Stomach (tissue), 19 donors: ENCODE measurements at places on chromosomes 16 and 17. TPM values are rescaled to one million over a fixed set of nuclear protein-coding genes. Genes with fewer than 3 reads are reported as not detected.

DNA sequence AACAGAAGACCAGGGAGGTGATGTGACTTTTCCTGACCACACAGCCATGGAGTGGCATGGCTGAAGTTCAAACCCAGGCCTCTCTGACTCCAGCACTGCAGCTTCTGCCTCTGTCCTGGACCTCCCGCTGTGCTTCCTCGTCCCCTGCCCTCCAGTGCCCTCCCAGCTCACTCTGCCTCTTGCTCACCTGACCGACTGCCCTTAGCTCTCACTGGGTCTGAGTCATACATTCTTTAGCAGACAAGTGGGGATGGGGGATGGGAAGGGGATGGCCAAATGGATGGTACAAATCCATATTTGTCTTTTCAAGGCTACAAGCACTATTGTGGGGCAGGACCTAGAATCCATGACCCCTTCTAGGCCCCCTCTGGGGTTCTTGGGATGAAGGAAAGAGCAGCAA is 33.0 kb downstream of the PITPNM3 start:
- DNase-seq, result no peak

Gene SLC5A2
- total RNA-seq, result not detected

DNA sequence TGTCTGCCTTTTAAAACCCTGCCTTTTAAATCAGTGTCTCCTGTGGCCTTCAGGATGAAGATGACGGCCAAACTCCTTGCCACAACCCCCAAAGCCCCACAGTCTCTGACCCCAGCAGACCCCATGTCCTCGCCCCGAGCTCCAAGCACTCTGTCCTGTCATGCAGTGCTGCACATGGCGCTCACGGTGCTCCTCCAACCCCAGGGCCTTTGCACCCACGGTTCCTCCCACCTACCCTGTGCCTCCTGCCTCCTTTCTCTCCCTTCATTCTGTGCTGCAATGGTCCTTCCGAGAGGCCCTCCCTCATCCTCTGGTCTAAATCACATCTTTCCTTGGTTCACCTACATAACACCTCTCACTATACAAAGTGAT is 235.3 kb downstream of the KATNIP start:
- no peak for DNase-seq

DNA sequence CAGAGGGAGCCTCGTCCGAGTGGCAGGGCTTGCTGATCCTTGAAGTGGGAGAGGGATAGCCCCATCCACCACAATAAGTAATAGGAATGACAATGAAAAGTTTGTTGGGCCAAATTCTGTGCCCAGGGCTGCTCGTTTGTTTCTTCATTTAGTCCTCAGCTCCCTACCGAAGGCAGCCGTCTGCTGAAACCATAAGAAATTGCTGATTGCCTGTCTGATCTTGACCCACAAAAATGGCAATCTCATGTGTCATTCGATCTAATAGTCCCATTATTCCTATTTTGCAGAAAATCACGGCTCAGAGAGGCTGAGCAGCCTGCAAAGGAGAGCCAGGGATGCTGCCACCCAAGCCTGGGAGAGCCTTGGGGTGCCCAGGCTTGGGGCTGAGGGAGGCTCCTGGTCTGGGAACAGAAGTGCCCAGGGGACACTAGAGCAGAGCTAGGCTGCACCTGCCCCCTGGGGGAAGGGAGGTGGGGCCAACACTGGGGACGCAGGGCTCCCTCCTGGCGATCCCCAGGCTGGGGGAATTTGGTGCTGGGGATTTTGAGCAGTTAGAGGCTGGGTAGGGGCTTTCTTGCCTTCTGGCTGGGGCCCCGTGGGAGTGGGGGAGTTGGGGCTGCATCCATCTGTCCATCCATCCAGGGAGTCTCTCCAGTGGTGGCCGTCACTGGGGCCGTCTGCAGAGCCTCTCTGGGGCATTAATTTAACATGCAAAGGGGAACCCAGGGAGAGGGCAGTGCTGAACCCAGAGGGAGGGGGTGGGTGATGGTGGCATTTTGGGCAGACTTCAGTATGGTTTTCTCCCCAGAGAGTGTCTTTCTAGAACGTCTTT is 53.5 kb downstream of the SOCS1 start:
- no peak for DNase-seq

- DNase-seq, result peak; percentile 68
Observed at GRCh38 chr17:67995570-67996263, 552 bp downstream of the C17orf58 start.

GRCh38 chr17:66782851-66783250 is 52.1 kb upstream of the CACNG5 start:
- DNase-seq, result no peak

- no peak for DNase-seq
Observed at GRCh38 chr17:62741290-62741689, 66.8 kb downstream of the MARCHF10 start.

GRCh38 chr16:57699481-57699880 is 4.9 kb downstream of the DRC7 start:
- DNase-seq, result no peak

DNA sequence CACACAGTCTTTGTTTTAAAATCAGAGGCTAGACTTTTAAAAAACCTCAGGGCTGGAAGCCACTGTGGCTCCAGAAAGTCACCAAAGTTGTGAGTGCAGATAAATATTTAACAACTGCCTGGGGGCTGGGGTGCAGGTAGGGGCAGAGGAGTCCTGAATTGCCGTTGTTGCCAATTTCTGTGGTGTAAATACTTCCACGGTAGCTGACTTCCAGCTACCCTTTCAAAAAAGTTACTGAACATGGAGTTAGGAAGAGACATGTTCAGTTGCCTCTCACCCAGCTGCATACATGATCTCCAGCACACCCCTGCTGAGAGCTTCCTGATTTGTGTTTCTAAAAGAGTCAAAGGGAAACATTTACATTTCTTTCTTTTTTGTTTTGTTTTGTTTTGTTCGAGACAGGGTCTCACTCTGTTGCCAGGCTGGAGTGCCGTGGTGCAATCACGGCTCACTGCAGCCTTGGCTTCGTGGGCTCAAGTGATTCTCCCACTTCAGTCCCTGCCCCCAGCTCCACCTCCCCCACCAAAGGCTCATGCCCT is 58.7 kb downstream of the PLXDC1 start:
- DNase-seq, result no peak

Gene HSD17B2
- 8.2 TPM for total RNA-seq

Gene EIF1
- 187 TPM for total RNA-seq

GRCh38 chr17:34154961-34155730 is 99.9 kb upstream of the CCL2 start:
- DNase-seq, result peak; percentile 50

DNA sequence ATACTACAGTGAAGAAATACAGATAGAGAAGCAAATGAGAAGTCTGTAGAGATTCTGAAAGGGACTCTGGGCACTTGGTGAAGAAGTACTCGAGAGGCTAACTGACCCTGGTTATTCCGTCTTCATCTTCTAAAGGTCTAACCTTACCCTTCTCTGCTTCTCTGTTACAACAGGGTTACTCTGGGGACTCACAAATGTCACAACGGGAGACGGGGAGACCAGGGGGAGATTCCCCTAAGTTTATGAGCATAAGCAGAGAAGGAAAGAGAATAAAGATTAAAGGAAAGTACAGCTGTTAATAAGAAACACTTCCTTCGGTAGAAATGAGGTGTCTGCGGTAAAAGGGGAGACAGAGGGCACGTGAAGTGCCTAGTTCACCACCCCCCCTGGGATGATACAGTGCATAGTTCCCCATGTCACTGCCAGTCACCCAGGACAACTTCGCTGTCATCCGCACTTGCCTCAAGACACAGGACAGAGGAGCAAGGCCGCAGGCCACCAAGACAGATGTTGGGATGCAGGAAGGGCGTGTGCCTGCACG is 75.2 kb upstream of the TRAP1 start:
- DNase-seq, result no peak

- peak; percentile 57 for DNase-seq
Observed at GRCh38 chr16:3458852-3459361, 15.4 kb downstream of the NAA60 start.

GRCh38 chr16:58462997-58463941 is 36.7 kb upstream of the NDRG4 start:
- DNase-seq, result no peak

Gene PLXDC1
- 25.1 TPM for total RNA-seq
